ENCODE measurements at places on chromosomes 7 and 10.

- no peak for DNase-seq
These were observed 495.2 kb upstream of the TPK1 start for GRCh38 chr7:145331076-145331475.

GRCh38 chr10:124206616-124207015 is 113.2 kb upstream of the CHST15 start:
- no peak for DNase-seq

GRCh38 chr10:104333032-104333727 is 5.1 kb downstream of the ITPRIP start:
- no peak for DNase-seq

DNA sequence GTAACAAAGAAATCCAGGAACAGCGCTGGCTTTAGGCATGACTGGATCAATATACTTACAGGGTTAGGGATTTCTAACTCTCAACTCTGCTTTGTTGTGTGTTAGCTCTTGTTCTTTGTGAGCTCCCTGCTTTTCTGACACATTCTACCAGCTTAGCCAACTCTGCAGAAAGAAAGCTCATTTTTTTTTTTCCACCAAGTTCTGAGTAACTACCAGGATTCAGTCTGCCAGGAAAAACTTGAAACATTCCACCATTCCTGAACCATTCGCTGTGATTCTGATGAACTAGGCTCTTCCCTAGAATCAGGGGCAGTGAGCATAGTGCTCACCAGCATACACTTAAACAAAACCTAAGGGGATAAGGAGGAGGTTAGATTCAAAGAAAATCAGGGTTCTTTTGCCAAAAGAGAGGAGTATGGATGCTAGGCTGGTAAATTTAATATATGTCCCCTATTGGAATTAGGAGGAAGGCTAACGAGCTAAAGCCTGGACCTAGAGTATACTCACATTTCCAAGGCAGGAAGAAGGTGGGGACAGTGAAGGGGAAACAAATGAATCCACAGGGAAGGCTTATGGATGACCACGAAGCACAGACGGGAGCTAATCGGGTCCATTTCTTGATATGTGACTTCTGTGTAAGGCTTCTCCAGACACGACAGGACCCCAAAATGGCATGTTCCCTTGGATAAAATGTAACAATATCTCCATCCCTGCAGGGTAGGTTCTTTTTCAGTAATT is 183.4 kb downstream of the PRKG1 start:
- DNase-seq = no peak

GRCh38 chr10:69897432-69897831 is 95.7 kb downstream of the COL13A1 start:
- DNase-seq = no peak

DNA sequence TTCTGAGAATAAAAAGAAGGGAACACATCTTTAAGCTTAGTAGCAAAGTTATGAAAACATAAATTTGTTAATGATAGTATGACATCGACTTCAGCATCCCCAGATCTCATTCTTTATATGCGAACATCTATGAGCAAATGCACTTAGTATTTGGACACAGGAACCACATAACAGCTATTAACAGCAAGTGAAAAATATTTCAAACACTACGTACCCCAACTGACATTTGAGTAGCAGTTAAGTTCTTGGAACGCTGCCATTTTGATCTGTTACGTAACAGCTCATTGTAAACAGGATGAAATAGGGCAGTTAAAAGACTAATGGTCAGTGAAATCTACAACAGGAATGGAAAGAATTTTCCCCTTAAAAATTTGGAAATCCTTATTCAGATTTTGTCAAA is 428.9 kb downstream of the TNS3 start:
- no peak for DNase-seq

DNA sequence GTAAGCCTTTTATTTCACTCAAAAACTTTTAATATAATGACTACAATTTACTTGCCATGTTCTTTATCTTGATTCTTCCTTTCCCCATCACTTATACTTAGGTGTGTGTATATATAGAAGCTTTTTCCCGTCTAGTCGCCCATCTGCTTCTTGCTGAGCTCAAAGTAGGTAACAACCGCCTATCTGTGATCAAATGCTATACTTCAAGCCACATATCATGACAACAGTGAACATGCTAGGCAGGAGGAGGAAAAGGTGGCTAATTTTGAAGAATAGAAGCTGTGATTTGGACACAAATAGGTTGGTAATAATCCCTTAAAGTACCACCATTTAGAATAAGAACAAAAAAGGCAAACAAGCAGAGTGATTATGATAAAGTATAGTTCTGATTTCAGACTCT is 367.3 kb upstream of the CHRM2 start:
- no peak for DNase-seq

DNA sequence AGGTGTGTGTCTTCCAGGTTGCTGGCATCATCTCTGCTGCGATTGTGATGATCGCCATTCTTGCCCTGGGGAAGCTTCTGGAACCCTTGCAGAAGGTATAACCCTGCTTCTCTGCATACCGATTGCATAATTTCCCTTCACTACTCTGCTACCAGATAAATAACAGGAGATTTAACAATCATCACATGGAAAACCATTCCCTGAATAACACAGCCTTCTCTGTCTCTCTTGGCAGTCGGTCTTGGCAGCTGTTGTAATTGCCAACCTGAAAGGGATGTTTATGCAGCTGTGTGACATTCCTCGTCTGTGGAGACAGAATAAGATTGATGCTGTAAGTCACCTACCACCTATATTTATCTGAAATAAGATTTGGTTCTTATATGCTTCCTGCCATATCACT is 33.8 kb downstream of the SLC26A4 start:
- no peak for DNase-seq

- DNase-seq = no peak
These were observed 34.2 kb upstream of the IGFBP3 start for GRCh38 chr7:45955286-45955685.

GRCh38 chr10:115951242-115951641 is 321.8 kb downstream of the GFRA1 start:
- no peak for DNase-seq

DNA sequence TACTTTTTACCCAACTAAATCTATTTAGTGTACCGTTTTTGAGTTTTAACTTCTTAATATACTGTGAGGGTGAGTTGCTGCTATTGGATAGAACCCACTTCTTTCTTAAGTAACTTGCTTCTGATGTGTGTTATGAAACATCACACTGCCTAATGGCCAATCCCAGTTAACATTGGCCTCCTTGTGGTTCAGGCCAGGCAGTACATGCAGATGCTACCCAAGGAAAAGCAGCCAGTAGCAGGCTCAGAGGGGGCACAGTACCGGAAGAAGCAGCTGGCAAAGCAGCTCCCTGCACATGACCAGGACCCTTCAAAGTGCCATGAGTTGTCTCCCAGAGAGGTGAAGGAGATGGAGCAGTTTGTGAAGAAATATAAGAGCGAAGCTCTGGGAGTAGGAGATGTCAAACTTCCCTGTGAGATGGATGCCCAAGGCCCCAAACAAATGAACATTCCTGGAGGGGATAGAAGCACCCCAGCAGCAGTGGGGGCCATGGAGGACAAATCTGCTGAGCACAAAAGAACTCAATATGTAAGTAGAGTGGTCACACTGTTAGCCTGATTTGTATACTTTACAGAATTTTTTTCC is 39.7 kb downstream of the TES start:
- no peak for DNase-seq

DNA sequence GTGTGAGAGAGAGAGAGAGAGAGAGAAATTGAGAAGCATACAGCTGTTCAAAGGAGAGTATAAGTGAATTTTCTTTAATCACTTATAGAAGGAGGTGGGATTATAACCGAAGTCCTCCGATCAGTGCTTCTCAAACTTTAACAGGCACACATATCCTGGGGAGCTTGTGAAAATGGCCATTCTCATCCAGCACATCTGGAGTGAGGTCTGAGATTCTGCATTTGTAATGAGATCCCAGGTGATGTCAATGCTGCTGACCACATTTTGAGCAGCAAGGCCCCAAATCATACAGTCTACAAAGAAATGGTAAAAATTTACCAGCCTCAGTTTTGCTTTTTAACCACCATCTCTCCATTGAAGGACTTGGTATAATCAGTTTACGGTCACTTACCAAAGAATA is 219.0 kb downstream of the PTEN start:
- DNase-seq = no peak

DNA sequence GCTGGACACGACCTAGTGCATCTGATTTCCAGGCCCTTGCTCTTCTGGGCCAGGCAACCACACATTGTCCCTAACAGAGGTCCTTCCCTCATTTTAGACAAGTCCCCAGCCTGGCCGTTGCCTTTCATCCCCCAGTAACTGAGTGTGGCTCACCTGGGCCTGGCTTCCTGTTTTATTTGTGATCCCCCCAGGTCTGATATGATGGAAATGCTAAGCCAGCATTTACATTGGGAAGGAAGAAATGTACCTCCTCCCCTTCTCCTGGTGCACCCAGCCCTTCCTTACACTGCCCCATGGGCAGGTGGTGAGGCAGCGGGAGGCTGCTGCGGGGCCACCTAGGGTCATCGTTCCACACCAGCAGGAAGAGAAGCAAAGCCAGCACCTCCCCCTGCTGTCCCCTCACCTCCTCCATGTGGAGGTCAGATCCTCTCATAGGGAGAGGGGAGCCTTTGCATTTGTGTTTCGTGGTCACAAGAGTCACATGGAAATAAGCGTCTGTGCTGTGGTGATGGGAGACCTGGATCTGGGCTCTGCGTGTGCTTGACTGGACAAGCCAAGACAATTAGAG is 108.8 kb downstream of the GLRX3 start:
- no peak for DNase-seq

DNA sequence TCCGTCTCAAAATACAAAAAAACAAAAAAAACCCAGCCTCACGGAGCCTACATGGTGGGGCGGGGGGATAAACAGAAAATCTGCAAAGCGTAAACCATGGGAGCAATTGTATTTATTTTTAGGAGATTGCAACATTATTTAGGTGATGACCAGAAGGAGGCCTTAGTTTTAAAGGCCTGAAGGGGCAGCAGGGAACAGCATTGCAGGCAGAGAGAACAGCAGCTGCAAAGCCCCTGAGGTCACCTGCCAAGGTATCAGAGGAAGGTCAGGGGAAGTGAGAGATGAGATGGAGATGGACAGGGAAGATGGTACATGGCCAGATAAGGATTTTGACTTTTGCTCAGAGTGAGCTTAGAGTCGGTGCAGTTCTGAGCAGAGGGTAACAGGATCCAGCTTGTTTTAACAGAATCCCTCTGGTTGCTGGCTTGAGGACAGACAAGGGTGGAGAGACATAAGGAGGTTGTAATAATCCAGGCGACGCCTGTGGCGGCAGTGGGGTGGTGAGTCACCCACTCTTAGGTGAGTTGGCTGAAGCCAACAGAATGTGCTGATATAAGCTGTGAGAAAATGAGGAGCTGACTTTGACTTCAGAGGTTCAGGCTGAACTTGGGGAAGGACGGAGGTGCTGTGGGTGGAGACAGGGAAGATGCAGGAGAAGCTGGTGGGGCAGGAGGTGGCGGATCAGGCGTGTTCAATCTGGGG is 82.3 kb upstream of the GTF2I start:
- DNase-seq = no peak

DNA sequence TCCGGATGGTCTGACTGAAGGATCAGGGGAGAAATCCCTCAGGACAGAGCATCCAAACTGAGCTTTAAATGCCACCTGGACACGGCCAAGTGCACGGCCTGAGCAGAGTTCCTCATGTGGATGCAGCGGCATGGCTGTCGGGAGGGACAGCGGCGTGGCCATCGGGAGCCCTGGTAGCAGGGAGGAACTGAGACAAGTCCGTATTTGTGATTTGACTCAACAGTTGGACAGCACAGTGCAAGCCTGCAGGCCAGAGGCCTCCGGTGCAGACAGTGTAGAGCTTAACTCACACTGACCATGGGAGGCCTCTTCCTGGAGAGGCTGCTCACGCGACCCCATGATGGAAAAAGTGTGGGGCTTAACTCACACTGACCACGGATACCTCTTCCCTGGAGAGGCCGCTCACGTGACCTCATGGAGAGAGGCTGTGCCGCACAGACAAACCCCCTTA is 207.4 kb downstream of the DIP2C start:
- no peak for DNase-seq

- DNase-seq = no peak
These were observed 66.7 kb upstream of the LEP start for GRCh38 chr7:128174386-128174785.

- no peak for DNase-seq
These were observed 45.4 kb downstream of the TMEM229A start for GRCh38 chr7:123987445-123987844.

- DNase-seq = no peak
These were observed 158.1 kb upstream of the LRRTM3 start for GRCh38 chr10:66767707-66768106.
